ENCODE measurements at places on chromosomes 5 and 9.

DNA sequence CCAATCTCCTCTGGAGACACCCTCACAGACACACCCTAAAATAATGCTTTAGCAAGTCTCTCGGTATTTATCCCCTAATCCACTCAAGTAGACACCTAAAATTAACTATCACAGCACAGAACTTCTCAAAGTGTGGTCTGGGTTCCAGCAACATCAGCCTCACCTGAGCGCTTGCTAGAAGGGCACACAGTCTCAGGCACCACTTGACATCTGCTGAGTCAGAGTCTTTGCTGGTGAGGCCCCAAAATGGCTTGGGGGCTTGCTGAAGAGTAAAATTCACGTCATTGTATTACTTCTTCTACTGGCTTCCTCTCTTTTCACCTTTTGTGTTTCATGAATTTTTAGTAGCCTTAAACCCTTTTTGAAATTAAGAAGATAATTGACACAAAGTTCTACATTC is 9.0 kb downstream of the FOXB2 start:
- no peak for DNase-seq

GRCh38 chr5:97918620-97919019 is 735.6 kb upstream of the RIOK2 start:
- no peak for DNase-seq

DNA sequence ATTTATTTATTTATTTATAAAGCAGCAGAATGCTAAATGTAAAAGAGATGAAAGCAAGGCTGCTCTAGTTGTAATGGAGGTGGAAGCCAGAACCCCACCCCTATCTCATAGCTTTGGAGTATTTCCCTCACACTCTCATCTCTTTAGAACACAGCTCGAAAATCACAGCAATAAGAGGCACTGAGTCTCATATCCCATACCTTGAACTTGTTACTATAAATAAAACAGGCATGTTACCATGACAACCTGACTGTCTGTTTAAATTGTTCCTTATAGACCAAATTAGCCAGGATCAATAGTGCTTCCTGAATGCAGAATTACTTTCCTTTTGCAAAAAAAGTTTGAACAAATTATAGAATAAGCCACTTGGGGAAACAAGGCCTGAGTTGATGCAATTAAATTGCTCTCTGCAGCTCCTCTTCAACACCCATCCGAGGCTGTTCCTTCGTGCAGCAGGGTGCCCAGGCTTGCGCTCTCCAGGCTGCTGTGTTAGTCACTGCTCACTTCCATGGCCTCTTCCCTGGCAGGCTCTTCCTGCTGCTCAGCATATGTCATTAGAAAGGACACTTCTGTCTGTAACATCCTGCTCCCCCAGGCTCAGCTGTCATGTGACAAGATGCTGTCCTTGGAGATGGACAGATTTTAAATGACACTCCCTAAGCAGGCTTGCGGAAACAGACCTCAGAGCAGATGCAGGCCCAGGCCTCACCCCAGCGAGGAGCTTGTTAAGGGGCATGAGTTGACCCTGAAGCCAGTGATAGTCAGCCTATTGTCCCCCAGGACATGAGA is 120.2 kb downstream of the CARTPT start:
- no peak for DNase-seq

GRCh38 chr9:124350494-124351263 is 64.6 kb downstream of the PSMB7 start:
- DNase-seq: no peak

- no peak for DNase-seq
These were observed 22.7 kb upstream of the UNC5A start for GRCh38 chr5:176787676-176788075.

GRCh38 chr5:151739395-151739794 is 19.0 kb downstream of the ATOX1 start:
- DNase-seq: no peak

Data from GM20000 (cell line).